ENCODE measurements at places on chromosomes 5 and 9.

DNA sequence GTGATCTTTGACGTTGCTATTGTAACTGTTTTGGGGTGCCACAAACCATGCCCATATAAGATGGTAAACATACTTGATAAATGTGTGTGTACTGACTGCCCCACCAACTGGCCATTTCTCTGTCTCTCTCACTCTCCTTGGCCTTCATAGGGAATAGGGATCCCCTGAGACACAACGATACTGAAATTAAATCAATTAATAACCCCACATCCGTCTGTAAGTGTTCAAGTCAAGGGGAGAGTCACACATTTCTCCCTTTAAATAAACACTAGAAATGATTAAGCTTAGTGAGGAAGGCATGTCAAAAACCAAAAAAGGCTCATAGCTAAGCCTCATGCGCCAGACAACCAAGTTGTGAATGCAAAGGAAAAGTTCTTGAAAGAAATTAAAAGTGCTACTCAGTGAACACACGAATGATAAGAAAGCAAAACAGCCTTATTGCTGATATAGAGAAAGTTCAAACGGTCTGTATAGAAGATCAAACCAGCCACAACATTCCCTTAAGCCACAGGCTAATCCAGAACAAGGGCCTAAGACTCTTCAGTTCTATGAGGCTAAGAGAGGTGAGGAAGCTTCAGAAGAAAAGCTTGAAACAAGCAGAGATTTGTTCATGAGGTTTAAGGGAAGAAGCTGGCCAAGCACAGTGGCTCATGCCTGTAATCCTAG is 111.1 kb downstream of the UGCG start:
- no peak for DNase-seq

DNA sequence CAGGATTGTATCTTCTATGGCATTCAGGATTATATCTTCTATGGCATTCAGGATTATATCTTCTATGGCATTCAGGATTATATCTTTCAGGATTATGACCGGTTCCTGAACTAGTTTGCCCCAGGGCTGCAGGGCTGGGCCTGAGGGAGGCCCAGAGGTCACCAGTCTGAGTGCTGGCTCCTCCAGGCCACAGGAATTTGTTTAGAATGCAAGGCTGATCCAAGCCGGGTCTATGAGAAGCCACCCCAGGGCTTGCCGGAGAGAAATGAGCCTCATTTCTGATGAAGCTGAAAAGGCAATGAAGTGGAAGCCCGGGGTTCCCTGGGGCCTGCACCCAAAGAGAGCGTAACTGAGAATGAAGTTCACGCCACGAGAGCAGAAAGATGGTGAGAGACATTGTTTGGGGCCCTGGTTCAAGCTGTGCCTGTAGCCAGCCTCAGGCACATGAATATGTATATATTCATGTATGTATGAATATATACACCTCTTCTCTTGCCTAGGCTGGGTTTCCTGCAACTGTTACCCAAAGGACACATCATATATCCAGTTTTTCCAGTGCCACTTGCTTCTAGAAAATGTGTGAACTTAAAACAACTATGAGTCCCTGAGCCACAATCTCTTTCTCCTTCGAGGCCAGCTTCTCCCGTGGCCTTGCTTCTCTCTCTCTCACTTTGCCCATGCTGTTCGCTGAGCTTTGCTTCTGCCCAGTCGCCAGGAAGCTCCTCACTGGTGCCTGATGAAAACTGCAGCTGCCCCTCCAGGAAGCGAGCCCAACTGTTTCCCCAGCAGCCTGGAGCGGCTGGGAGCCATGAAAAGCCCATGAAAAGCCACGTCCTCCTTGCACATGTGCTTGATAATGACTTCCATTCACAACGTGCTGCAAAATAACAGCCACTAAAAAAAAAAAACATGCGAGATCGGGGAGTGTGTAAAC is 62.3 kb downstream of the GTF3C4 start:
- no peak for DNase-seq

DNA sequence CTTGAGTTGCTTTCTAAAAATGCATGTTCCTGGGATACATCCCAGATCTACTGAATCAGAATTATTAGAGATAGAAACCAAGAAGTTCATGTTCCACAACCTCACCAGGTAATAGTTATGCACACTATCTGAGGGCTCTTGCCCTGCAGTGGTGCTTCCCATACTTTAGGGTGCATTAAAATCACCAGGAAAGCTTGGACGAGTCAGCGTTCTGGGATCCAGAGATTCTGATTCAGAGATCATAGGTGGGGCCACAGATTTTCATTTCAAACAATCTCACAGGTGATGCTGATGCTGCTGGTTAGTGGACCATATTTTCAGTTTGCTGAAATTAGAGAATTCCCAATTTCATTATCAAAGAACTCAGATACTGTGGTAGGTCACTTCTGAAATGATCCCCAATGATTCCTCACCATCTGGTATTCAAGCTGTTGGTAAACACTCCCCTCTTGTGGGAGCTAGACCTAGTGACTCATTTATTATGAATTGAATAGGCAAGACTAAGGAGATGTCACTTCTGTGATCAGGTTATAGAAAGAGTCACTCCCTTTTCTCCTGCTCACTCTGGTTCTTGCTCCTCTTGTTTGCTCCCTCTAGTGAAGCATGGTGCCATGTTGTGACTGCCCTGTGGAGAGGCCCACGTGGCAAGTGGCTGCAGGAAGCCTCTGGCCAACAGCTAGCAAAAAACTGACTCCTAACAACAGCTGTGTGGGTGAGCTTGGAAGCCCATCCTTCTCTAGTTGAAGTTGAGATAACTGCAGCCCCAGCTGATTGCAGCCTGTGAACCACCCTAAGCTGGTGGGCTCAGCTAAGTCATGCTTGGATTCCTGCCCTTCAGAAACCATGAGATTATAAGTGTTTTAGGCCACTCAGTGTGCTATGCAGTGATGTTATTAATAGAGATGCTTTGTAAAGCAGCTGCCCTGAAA is 59.8 kb downstream of the SH3TC2 start:
- DNase-seq: no peak

GRCh38 chr5:141908796-141909195 is 14.9 kb upstream of the DELE1 start:
- DNase-seq: no peak
